Chondrocyte (in vitro differentiated cells): ENCODE measurements at places on chromosomes 16 and 17.

DNA sequence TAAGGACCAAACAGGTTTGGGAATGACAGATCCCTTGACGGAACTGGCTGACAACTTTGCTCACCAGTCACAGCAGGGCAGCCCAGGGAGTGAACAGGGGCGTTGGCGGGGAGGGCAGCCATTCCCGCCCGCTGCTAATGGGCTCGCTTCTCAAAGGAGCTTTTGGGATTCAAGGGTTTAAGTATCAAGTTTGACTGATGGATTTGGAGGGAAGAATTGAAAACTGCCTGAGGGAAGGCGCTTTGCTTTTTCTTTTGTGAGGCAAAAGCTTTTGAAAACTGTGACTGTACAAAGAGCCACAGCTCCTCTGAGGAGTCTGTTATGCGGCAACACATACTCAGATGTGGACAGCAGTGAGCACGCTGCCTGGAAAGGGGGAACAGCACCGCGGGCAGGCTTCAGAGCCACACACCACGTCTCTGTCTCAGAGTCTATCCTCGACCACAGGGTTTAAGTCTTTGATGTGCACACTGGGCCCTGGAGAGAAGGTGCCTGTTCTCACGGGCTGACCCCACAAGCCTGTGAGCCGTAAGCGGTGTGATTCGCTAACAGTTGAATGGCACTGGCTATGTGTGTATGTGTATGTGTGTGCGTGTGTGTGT lies 79.9 kb upstream of the HSBP1 start:
- no peak for DNase-seq

GRCh38 chr17:78718575-78719208 lies 63.4 kb downstream of the CYTH1 start:
- no peak for DNase-seq

GRCh38 chr16:53714205-53715022 lies 10.5 kb downstream of the FTO start:
- no peak for DNase-seq

GRCh38 chr16:70781800-70782199 lies 19.2 kb downstream of the VAC14 start:
- DNase-seq, result no peak

- DNase-seq, result no peak
Observed at GRCh38 chr16:78611318-78611717, 511.9 kb downstream of the WWOX start.

DNA sequence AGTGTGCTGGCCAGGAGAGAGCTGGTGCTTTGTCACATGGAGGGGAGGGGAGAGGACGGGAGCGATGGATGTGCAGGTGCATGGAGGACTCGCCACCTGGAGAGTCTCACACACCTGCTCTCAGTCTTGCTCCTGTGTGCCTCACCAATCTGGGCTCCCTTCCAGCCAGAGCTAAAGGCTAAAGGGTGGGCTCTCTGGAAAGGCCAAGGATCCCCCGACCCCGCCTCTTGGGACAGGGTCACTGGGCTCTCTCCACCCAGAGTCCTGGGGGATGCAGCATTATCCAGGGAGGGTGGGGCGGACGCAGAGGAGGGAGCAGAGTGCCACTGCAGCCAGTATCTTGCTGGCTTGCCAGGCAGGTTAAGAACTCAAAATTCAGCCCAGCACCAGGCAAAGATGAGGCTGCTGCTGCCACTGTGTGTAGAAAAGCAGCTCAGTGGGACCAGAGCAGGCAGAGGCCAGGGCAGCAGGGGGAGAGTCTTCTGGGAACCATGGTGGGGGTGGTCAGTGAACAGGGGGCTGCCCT lies 5.4 kb upstream of the STAT5B start:
- no peak for DNase-seq

DNA sequence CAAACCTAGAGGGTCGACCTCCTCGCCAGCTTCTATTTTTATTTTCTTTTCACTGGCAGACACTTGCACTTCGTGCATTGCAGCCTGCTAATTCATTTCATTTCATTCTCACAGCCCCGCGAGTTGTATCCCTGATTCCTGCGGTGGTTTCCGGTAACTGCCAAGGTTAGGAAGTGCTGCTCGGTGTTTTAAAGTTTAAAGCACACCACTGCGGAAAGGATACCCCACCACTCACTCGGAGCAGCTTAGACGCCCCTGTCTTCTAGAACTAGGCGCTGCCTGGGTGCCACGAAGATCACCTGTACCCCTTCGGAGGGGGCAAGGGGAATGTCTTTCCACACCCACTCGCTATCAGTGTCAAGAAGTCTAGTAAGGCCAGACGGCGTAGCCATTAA lies 509 bp downstream of the CNEP1R1 start:
- no peak for DNase-seq

DNA sequence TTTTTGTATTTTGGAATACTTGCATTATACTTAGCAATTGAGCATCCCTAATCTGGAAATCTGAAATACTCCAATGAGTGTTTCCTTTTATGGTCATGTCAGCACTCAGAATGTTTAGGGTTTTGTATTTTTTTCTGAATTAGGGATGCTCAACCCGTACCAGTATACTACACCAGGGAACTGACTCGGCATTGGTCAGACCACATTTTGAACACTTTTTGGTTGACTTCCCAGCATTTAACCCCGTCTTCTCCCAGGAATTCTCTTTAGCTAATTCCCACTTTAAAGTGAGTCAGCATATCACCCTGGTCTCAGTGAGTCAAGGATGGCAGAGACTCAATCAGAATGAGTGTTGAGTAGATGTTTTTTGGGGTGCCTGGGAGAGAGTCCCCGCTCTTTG lies 177.9 kb downstream of the SPECC1 start:
- DNase-seq, result no peak

- DNase-seq, result no peak
Observed at GRCh38 chr17:77451245-77451893, 310.6 kb downstream of the SEC14L1 start.

DNA sequence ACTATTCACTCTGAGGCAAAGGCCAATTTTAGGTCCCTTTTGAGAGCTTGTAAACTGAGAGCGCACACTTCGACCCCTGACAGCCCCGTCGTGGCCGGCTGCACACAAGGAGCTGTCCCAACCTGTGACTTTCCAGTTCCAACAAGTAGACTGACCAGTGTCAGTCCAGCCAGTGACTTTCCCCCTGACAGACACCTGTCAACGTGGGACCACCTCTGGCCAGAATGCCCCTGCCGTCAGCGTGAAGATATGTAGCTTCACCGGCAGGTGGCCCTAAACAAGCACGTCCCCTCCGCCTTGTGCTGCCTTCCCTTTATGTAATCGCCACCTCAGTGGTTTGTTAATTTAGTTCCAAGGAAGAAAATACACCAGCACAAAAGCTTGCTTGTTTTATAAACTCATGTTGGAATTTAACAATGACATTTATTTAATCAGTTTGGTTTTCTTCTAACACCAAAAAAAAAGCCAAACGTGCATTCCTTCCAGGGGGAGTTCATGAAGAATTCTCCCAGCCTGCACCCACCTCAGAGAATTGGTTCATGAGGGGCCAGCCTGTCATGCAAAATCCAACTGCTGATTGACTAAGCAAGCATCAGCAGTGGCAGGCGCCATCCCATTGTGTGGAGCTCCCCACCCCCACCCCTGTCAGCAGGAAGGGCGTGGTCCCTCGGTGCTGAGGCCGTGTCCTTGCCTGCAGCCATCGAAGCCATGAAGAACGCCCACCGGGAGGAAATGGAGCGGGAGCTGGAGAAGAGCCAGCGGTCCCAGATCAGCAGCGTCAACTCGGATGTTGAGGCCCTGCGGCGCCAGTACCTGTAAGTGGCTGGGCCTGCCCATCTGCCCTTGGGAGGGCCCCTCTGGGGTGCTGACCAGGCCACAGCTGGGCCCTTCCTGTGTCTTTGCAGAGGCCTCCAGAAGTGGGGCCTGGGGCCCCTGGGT lies 33.9 kb downstream of the PLD6 start:
- no peak for DNase-seq

GRCh38 chr16:52912565-52913173 lies 140.0 kb downstream of the CHD9NB start:
- no peak for DNase-seq

DNA sequence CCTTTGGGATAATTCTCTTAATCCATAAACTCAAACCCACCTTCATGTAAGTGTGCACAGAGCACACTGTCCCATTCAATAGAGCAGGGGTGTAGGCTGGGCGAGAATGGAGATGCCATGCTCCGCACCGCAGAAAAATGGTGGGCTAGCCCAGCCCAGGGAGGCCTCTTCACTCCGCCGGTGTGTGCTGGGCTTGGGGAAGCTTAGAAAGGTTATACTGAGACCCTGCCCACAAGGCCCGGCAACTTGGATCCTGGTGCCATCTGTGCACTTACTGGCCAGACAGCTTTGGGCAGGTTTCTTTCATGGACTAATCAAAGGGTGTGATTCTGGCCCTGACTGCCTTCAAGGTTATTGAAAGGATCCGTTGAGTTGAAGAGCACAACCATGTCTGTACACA lies 3.7 kb upstream of the STAT5A start:
- peak; percentile 51 for DNase-seq

DNA sequence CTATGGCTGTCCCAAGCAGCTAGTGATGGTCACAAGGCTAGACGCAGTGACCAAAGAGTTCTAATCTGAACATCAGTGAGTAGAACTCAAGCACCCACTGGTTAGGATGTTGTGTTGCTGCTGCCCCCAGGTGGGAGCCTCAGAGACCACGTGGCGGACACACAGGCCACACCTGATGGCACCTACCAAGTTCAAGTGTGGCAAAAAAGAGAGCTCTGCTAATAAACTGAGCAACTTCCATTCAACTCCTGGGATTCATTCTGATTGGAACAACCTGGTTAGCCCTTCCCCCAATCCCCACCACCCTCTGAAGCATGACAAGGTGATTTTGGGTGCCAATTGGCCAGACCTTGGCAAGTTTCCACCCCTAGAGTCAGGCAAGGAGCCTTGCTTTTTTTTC lies 3.5 kb upstream of the LCMT1 start:
- no peak for DNase-seq

GRCh38 chr17:79735096-79735495 lies 4.4 kb downstream of the ENPP7 start:
- no peak for DNase-seq

- peak; percentile 33 for DNase-seq
Observed at GRCh38 chr17:80106751-80107150, 5.4 kb downstream of the GAA start.

DNA sequence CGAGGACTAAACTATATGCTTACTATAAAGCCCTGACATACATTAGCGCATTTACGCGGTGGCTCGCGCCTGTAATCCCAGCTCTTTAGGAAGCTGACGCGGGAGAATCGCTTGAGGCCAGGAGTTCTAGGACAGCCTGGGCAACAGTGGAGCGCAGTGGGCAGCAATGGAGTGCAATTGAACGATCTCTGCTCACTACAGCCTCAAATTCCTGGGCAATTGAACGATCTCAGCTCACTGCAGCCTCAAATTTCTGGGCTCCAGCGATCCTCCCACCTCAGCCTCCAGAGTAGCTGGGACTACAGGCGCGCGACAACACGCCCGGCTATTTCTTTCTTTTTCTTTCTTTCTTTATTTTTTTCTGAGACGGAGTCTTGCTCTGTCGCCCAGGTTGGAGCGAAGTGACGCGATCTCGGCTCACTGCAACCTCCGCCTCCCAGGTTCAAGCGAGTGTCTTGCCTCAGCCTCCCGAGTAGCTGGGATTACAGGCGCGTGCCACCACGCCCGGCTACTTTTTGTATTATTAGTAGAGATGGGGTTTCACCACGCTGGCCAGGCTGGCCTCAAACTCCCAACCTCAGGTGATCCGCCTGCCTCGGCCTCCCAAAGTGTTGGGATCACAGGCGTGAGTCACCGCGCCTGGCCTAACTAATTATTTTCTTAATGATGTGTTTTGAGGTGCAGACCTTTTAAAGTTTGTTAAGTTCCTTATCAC lies 506 bp upstream of the COG7 start:
- DNase-seq, result peak; percentile 57
